A172 (cell line): ENCODE measurements at places on chromosomes 2 and 18. TPM values are rescaled to one million over a fixed set of nuclear protein-coding genes. Genes with fewer than 3 reads are reported as not detected.

DNA sequence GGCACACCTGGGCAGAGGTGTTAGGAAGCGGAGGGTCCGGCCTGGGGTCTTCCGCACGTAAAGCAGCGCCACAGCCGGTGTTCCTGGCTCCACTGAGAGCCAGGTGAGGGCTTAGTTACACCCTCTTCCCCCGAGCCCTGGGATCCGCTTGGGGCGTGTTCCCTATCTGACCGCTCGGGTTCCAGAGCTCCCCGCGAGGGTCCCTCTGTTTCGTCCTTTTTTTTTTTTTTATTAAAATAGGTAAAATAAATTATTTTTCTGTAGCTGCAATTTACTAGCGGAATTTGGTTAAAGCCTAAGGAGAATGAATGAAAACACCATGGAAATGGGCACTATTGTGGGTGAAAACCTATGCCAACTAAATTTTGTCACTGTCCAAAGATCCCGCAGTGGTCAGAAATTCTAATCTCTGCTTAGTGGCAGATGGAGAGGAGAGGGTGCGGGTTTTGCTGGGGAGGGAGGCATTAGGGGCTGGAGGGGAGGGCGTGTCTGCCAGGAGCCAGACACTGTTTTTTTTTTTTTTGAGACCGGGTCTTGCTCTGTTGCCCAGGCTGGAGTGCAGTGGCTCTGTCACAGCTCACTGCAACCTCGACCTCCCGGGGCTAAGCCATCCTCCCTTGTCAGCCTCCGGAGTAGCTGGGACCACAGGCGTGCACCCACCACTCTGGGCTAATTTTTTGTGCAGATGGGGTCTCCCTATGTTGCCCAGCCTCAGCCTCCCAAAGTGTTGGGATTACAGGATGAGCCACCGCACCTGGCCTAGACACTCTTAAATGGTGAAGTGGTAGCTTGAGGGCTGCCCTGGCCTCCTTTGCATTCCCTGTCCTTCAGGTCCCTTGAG lies 834 bp downstream of the PDCL3 start:
- no peak for DNase-seq

- DNase-seq: no peak
These were observed 12.0 kb downstream of the RUFY4 start for GRCh38 chr2:218081063-218081462.

- no peak for DNase-seq
These were observed 47.8 kb upstream of the RHOB start for GRCh38 chr2:20398956-20399567.

- no peak for DNase-seq
These were observed 34.0 kb downstream of the BCL2L11 start for GRCh38 chr2:111154758-111155157.

DNA sequence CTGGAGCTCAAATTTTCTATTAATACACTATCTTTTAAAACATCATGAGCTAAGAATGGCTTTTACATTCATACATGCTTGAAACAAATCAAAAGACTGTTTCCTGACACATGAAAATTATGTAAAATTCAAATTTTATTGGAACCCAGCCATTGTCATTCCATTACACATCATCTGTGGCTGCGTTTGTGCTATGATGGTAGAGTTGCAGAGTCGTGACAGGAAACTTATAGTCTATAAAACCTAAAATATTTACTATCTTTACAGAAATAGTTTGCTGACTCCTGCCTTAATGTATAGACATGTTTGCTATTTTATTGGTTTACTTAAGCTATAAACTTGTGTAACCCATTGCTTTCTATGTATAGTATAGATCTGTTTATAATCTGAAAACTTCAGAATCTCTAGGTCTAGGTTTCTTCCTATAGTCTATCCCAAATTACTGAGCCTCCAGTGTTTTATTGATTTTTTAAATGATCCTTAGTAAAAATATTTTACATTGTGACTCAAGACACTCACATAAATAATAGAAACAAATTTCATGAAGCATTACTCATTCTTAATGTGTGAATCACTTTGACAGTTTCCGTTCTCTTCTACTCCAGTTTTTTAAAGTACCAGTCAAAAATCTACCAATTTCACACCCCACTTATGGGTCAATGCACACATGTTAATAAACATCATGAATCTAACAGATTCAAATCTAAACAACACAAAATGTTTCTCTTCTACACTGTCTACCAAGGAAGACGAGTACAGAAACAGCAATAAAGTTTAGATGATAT lies 26.4 kb upstream of the MRPL19 start:
- peak; percentile 42 for DNase-seq

DNA sequence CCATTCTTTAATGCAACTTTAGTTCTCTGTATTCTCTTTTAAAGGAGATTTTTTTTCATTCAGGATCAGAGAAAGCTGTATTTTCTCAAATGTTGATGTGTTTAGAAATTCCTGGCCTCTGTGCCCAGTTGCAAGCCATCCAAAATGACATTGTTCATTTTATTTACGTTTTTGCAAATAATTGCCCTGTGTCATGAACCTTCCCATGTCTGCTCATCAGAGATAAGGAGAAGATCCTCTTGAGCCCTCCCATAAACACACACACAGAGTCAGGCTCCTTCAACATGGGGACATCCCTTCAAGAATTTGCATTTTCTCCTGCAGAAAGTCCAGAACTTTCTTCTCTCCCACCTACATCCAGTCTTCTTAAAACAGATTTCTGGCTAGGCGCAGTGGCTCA lies 258.8 kb downstream of the GBX2 start:
- DNase-seq: no peak

DNA sequence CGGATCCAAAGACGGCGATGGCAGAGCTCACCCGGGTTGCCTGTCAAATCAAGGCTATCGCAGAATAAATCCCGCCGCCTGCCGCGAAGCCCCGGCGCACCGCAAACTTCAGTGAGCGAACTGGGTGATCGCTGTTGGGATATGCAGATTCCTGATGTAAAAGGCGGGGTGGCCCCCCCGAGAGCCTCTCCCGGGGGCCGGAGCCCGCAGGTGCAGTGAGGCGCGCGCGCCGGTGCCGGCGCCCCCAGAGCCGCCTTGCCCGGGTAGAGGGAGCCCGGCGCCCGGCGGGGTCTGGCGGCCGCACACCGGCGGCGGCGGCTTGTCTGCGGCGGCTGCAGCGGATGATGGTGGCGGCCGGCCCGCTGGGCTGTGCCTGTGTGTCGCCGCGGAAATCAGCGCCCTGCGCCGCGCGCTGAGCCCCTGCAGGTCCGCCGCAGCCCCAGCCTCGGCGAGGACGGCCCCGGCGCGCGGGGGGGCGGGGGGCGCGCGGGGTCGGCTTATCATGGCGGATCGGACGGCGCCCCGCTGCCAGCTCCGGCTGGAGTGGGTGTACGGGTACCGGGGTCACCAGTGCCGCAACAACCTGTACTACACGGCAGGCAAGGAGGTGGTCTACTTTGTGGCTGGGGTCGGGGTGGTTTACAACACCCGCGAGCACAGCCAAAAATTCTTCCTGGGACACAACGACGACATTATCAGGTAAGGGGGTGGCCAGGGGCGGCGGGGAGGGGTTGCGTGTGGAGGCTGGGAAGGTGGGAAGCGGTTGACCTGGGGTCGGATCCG lies 1.3 kb downstream of the EML6 start:
- DNase-seq: no peak

DNA sequence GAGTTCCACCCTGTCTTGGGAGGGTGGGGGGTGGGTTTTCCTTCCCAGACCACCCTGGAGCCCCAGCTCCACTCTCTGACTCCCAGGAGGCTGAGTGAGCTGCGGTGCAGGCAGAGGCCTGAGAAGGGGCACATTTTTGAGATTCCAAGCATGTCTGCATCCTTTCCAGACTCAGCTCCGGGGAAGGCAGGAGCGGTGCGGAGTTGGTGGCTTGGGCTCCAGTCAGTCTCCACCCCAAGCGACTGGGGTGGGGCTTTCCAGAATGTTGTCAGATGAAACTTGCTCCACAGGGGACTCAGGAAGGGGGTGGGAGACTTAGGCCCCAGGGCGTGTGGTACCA lies 44.2 kb upstream of the HS6ST1 start:
- DNase-seq: peak; percentile 84

DNA sequence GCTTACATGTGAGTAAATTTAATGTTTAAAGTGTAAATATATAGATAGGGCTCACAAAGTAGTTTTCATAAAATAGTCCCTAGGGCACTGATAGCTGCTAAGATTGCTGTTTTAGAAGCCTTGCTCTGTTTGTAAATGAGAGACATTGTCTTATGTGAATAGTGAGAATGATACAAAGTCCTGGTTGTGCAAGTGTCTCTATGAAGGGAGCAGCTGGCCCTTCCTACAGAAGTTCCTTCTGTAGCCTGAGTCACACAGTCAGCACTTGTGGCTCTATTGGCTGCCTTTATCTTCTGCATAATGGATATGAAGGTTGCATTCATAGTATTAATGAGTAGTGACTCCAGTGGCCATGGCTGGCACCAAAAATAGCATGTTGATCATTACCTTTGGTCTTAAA lies 279.7 kb downstream of the OSR1 start:
- no peak for DNase-seq

- no peak for DNase-seq
These were observed 131.1 kb upstream of the FAM98A start for GRCh38 chr2:33730193-33730592.

DNA sequence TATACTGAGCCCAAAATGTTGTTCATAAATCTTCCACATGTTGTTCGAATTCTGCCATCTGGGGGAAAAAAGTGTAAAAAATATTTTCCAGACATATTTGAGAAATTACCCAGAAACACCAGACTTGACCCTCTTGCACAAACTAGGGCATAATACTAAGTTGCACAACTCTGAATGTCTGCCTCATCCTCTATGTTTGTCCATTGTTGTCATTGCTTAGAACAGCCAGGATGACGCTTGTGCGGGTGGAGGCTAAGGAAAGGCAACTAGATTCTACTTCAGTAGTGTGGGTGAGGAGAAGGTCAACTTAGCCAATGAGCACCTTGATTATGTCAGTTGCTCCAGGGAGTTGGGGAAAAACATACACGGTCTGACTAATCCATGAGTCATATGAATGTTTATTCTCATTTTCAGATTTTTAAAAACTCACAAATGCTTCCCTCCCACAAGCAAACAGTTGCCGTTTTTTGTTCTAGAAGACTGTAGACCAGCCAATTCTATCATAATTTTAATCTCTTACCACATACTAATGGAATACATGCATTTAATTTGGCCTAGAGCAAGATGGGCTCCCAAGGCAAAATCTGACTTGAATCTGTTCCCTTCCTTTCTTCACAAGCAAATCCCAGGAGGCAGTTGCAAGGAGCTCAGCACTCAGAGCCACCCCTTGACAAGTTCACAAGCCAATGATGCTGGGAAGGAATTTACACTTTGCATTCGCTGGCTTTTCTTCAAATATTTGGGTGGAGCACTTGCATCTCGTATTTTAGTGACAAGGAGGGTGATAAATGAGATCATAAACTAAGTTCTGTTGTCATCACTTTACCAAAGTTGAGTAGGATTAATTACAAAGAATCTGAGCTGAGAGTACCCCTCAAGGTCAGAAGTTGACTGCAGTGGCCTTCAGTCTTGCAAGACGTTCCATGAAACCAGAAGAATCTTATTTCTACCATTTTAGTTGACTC lies 163.2 kb upstream of the TWIST2 start:
- peak; percentile 99 for DNase-seq

- no peak for DNase-seq
These were observed at the start of gene KLHL41 for GRCh38 chr2:169509298-169509885. Gene KLHL41 (plus strand): TSS chr2:169509702. CDS start chr2:169509779, 77 bp downstream.

DNA sequence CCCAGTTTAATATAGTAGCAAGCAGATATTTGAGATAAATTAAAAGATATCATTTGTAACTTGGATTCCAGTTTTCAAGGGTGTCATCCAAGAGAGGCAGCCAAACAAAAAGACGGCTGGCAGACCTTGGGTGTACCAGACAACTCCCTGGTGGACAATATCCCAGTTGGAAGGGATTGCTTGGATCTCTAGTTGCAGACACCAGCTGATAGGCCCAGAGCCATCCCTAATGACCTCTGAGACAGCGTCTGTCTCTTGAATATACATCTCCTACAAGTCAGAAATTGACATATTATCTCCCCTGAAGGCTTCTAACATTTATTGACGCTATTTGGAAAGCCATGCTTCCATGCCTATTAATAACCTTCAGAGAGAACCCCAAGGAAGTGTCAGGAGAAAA lies 67.7 kb downstream of the ACVR1 start:
- no peak for DNase-seq

DNA sequence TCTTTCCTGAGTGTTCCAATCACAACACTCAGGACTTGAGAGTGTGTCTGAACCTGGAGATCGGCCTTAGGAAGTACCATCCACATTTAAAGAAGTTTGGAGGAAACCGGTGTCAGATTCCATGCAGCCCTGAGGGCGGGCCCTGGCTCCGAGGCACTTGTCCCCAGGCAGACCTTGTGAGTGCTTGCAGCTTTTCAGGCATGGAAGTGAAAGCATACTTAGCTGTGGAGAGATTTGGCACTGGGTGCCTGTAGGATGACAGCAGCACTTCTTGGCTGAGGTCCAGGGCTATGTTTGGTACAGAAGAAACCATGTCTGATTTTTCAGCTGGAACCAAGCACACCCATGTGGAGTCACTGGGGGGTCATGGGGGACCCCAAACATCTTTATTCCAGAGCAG lies 230.8 kb downstream of the SEPTIN10 start:
- DNase-seq: peak; percentile 25

GRCh38 chr2:224801360-224801759 lies 85.2 kb upstream of the CCDC195 start:
- no peak for DNase-seq

DNA sequence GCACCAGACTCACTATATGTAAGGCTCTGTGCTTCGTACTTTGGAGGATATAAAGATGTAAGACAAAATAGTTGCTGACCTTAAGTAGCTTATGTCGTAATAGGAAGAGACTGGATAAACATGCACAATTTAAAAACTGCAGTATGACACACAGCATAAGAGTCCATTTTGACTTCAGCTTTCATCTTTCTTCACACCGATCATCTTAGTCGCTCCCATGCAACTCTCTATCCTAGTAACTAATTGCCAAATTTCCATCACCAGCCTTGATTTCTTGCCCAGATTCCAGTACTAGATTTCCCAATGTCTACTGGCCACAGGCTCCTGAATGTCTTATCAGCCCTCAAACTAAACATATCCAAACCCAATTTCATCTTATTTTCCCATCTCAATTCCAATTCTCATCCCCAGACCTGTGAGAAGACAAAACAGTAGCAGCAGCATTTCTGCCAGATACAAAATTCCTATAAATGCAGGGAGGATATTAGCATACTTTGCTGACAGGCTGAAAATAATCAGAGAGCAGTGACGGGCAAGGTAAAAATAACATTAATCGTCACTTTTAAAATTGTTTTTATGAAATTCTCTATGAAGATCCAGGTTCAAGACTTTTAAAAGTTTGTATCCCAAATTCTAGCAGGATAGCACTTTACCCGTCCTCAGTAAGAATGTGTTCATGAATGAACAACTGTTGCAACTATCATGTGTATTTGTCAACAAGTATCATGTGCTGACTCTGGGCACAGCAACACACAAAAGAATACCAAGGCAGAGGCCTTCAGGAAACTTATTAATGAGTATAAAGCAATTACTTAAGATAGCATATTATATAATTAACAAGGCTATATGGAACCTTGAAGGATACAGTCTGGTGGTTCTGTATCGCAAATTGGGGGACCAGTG lies 42.2 kb downstream of the KIDINS220 start:
- DNase-seq: no peak

- no peak for DNase-seq
These were observed 1.3 kb upstream of the CD28 start for GRCh38 chr2:203705178-203705577.

The SLC14A1 gene
- 1.6 TPM in 1 of 2 replicates, not detected in the other for total RNA-seq

The SERPINB13 gene
- total RNA-seq: not detected in 2 replicates

The CDH2 gene
- total RNA-seq: 254 and 285 TPM in 2 replicates

The HMSD gene
- 0.12 TPM in 1 of 2 replicates, not detected in the other for total RNA-seq

The CCT7 gene
- 695 and 768 TPM in 2 replicates for total RNA-seq

The CRYGA gene
- total RNA-seq: not detected in 2 replicates

The CRYGD gene
- total RNA-seq: not detected in 2 replicates

The OTOS gene
- total RNA-seq: not detected in 2 replicates

The RAD51AP2 gene
- 0.17 TPM in 1 of 2 replicates, not detected in the other for total RNA-seq

The PDE1A gene
- total RNA-seq: 1.4 TPM in 1 of 2 replicates, not detected in the other
